ENCODE measurements at places on chromosomes 4 and X.

- no peak for DNase-seq
Measured at GRCh38 chrX:40157228-40158035, 59.7 kb upstream of the BCOR start.

DNA sequence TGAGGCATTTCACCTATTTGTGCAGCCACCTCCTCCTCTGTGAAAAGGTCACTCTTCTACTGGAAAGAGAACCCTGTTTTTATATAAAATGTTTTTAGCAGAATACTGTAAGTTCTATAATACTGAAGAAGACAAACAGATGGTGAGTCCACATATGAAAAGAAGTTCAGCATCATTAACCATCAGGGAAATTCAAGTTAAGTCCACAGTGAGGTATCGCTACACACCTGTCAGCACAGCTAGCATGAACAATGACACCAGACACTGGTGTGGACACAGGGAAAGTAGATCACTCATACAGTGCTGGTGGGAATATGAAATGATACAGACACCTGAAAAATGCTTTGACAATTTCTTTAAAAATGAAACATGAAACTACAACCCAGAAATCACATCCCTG, 133.0 kb downstream of the MAD2L1 start:
- no peak for DNase-seq

DNA sequence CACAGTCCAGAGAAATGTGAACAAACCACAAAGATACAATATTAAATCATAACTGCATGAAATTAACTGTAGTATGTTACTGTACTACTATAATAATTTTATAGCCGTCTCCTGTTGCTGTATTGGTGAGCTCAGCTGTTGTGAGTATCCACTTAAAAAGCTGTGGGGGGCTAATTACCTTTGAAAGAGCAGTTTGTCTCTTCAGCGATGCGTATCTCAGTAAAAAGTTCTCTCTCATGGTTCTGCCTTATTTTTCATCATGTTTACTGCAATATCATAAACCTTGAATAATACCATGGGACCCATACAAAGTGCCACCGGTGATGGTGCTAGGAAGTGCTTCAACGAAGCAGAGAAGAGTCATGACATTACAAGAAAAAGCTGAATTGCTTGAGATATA, 8.4 kb upstream of the MSMO1 start:
- no peak for DNase-seq

DNA sequence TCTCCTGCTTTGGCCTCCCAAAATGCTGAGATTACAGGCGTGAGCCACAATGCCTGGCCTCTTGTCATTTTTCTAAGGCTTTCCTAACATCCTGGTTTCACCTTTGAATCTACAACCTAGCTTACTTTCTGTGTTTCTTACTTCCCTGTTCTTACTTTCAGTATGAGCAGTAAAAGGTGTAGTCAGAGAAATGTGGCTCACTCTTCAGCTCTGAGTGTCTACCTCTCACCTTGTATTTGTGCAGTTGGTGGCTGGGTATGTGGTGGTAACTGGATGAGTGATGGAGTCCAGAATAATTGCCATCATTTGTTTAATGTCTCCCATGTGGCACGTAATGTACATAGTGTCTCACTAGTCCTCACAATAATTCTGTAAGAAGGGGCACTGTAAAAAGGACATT, 19.1 kb upstream of the CXCL11 start:
- no peak for DNase-seq

DNA sequence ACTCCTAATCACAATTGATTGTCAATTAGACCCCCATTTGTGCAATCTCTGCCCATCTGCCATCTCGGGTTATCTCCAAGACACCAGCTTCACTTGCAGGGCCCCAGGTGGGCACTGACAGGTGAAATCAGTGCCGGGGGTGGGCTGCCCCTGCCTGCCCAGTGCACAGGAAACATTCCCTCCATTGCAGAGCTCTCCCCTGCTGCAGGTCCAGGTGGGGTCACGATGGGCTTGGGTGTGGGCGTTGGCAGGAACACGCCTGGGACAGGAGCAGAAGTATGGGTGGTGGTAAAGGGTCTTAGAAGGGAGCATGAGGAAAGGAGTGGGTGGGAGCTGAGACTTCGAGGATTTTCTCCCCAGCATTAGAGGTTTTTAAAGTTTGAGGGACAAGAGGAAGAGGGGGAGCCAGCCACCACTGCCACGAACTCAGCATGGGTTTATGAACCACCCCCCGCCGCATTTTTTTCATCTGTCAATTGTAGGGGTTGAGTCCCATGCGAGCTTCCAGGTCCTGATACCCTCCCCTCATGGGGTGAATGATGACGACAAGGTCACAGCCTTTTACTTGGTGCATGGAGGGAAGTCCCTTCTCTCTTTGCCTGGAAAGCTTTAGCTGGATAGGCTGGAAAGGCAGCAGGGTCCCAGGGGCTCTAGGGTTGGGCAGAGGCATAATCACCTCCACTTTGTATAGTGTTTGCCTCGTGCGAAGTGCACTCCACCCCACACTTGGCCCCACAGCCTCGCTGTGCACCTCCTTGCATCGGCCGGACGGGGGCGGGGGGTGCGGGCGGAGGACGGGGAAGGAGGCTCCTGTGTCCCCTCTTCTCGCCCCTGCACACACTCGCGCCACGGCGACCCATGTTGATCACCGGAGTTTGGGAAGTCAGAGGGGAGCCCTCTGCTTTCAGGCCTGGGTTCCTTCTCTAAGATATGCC, 3.5 kb upstream of the NKX1-1 start:
- no peak for DNase-seq

GRCh38 chr4:146095091-146095690, 80.3 kb upstream of the LSM6 start:
- DNase-seq: peak; percentile 37

GRCh38 chr4:7206911-7207567, 14.7 kb downstream of the SORCS2 start:
- DNase-seq: peak; percentile 85

- no peak for DNase-seq
Measured at GRCh38 chr4:72948080-72948479, 121.4 kb downstream of the COX18 start.

DNA sequence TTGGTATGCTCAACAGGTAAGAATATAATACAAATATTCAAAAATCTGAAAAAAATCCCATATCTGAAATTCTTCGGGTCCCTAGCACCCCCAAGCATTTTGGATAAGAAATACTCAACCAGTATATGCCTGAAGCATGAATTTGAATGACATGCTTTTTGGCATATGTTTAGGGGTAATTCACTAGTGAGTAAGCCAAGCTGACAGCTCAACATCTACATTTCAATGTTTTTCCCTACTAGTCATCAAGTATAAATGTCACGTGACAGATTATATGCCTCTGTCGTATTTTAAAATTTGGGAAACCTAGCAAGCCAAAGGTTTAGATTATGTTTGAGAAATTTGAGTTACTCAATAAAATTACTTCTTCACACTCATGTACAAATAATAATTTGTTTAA, 125.1 kb downstream of the FGF16 start:
- DNase-seq: peak; percentile 4

DNA sequence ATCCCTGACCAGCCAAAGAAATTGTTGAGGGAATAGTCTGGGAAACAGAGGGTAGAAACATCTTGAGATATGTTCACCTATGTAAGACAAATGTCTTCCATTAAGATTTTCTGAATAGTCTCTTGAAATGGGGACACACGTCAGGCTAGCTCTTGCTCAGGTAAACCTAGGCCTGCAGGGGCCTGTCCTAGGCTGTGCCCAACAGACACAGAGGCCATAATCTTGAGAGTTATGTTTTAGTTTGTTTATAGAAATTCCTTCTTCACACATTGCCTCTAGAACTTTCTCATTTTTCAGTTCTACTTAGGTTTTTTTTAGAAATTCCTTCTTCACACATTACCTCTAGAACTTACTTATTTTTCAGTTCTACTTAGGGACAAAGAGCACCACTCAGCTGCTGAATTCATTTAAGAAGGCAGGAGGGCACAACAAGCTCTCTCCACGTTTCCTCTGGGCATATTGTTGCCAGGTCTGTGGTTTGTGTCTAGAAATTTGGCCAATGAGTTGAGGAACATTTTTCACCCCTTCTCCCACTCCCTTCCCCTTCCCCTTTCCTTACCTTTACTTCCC, 94.9 kb downstream of the ARHGAP24 start:
- no peak for DNase-seq

DNA sequence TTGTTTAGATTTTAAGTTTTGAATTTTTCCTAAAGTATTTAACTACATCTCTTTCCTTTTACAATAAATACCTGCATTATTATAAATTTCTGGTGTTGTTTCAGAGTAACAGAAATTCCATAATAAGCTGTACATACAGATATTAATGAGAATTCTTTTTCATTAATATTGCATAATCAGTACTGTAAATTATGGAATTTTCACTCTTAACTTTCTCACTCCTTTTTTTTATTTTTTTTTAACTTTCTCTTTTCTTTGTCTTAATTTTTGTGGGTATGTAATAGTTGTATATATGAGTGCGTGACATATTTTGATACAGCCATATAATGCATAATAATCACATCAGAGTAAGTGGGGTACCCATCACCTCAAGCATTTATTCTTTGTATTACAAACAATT, 110.5 kb downstream of the KLHL8 start:
- DNase-seq: no peak

DNA sequence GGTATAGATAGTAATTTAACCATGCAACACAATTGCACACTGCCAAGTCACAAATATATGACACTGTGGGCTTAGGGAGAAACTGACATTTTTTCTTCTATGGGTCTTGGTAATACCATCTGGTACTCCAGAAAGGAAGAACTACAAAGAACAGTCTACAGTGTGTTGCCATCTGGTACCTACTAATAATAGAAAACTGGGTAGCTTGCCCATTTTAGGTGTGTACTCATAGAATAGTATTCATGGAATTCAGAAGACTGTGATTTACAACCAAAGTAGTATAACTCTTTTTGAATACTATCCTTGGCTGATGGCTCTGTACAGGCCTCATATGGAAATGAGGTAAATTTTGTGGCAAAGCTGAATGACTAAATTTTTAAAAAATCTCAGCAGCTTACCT, 132.6 kb upstream of the RPS6KA6 start:
- DNase-seq: no peak

DNA sequence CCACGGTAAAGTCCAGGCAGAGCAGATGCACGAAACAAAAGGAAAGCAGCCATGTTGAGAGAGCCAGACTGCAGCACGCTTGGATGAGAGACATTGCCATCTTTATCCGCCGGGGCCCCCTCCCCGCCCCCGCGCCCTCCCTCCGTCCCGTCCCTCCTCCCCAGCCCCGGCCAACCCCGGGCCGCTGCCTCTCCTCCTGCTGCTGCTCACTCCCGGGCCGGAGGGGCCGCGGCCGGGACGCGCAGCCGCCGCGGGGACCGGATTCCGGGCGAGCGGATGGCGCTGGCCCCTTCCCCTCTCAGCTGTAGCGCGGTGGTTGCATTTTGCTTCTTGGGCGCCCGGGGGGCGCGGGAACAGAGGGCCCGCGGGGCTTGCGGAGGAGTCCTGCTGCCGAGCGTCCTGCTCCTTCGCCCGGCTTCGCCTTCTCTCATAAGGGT, 542 bp downstream of the RNF150 start:
- peak; percentile 23 for DNase-seq

GRCh38 chr4:79017481-79017880, 78.2 kb upstream of the PAQR3 start:
- DNase-seq: no peak

Measured in foreskin fibroblast (primary cell).